ENCODE measurements at places on chromosomes 1 and 21.

GRCh38 chr1:199510314-199510713 lies 517.2 kb upstream of the NR5A2 start:
- no peak for DNase-seq

- DNase-seq: no peak
Observed at GRCh38 chr1:234315091-234315541, 58.1 kb upstream of the COA6 start.

DNA sequence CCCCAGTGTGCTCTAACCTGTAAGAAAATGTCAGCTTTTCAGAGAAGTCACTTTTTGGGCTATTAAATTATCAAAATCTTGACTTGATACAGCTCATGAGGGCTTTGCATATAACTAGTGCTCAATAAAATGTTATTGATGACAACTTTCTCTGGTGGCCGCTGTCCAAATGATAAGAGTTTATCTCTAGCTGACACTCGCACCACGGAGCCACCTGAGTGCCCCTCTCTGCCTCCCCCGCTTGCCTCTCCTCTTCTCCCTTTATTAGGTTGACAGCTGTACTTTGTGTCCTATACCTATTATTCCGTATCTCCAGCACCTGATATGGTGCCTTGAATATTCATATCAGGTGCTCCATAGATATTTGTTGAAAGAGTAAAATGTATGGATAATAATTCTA lies 82.8 kb downstream of the PHTF1 start:
- no peak for DNase-seq

- DNase-seq: no peak
Observed at GRCh38 chr1:150309758-150310508, 11.4 kb upstream of the PRPF3 start.

- no peak for DNase-seq
Observed at GRCh38 chr1:188027613-188028012, 1198.9 kb downstream of the PLA2G4A start.

- no peak for DNase-seq
Observed at GRCh38 chr1:40362699-40363098, 10.8 kb upstream of the SMAP2 start.

DNA sequence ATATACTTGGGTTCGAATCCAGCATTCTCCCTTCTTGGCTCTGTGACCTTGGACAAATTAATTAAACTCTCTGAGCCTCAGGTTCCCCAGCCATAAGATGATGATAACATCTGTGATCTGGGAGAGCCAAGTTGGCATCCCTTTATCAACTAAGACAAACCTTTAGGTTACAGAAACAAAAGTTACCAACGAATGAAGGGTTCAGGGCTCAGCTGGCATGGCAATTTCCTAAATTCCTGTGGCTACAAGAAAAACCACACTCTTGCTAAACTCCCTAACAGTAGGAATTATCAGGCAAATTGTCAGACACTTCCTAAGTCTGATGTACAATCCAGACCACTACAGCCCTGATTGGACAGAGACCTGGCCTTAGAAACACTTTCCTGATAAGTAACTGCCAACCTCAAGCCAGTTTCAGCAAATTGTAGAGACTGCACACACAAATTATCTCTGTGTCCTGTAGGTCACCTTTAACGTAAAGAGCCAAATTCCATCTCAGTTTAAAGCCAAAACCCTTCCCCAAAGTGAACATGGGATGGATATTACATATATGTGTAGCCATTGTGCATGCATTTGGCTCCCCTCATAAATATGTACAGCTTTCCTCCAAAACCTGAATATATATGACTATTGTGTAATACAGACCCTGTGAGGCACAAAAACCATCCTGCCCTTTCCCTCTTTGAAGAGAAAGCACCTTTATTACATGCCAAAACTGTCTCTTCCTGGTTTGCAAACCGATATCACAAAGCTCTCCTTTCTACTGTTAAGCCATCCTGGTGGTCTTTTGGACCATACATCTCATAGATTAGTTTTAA lies 39.5 kb upstream of the EDARADD start:
- DNase-seq: no peak

DNA sequence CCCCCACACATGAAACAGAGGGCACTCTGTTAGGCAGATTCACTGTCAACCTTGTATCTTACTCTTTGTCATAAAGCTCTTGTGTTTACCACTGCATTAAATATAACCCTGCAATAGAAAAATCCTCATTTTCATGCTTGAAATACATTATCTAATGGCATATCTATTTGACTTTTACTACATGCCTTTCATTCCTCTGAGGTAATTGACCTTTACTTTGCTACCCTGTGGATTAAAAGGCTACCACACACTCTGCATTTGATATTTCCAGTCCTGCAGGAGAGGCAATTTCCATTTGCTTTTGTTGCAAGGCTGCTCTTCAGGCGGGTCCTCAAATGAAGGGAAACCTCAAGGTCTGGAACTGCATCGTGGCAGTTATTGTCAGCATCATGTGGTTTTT lies 238.0 kb downstream of the NTNG1 start:
- no peak for DNase-seq

DNA sequence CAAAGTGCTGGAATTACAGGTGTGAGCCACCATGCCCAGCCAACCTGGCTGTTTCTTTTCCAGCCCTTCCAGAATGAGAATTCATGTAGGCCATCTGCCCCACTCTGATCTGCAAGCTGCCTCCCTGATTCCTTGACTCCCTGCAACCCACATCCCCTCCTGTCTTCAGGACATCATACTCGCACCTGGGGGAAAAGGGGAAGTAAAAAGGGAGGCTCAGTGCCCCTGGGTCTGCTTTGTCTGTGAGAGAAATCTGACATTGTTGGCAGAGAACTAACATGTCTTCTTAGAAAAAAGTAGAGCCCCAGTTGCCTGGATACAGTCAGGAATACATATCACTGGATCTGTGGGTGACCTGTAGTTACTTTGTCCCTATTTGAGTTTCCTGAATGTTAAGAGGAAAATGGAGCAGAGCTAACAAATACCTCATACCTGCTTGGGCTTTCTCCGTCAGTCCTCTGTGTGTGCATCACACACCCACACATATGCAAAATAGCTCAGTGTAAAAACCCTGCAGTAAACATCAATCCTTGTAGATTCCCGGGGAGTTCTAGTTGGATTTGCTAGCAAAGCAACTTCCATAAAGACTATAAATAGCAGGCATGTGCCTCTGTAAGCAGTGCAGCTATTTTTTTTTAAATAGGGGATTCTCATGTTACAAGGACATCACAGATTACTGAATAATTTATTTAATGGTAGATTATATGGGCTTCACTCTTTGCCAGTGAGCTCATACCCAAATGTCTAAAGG lies 62.9 kb downstream of the TEX35 start:
- DNase-seq: no peak

DNA sequence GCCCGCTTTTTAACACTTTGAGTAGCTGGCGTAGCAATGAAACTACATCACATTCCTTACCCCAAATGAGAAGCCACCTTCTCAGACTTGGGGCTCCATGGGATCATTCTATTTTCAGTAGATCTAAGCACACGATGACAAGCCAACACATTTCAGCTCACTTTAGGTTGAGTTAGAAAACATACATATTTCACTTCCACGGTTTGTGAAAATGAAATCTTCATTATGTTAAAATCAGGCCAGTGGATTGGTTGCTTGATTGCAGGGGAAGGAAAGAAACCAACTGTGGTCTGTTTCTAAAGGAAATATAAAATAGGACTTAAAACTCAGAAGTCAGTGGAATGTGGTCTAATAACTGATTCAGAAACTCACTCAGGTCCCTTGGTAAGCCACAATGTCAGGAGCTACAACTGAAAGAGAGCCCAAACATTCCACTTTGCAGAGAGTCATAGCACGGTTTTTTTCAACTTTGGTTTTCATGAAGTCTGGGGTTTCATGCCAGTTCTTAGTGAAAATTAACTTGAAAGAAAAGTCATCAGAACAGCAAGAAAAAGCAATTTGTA lies 82.3 kb upstream of the TIAM1 start:
- no peak for DNase-seq

GRCh38 chr1:232924874-232925273 lies 25.5 kb upstream of the NTPCR start:
- no peak for DNase-seq

DNA sequence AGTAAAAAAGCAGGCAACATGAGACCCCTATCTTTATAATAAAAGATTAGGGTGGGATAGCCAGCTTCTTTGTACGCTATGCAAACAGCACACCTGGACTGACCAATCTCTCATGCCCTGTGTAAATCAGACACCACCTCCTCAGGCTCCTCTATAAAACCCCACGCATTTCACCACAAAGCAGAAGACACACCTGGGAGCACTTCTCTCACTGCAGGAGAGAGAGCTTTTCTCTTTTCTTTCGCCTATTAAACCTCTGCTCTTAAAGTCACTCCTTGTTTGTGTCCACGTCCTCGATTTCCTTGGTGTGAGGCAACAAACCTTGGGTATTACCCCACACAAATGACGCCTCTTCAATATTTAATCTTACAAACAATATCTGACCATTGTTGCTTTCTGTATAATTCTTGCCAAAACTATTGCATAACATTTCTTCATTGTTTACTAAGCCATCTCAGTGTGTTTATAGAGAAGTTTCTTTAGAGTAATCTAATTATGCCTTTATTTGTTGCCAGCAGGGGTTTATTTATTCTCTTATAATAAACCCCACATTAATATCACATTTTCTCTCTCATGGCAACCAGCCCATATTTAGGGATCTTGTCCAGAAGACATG lies 31.6 kb upstream of the NUF2 start:
- DNase-seq: no peak

GRCh38 chr21:29419422-29419821 lies 120.7 kb downstream of the BACH1 start:
- no peak for DNase-seq

DNA sequence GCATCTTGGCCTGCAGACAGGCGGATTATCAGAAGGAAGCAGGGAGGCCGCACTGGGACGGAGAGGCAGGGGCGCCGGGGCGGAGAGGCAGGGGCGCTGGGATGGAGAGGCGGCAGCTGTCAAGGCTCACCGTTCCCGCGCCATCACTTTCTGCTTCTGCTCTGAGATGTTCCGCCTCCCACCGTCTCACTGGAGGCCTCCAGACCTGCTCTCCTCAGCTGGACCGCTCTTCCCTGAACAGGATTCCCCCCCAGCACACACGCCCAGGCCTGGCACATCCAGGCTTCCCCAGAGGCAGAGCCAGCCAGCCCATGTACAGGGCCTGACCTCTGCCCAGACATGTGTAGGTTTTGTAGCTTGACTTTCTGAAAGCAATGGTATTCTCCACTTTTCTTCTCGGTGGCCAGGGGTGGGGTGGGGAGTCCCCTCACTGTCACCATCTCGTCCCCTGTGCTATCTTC lies 84.1 kb downstream of the RIPK4 start:
- no peak for DNase-seq

DNA sequence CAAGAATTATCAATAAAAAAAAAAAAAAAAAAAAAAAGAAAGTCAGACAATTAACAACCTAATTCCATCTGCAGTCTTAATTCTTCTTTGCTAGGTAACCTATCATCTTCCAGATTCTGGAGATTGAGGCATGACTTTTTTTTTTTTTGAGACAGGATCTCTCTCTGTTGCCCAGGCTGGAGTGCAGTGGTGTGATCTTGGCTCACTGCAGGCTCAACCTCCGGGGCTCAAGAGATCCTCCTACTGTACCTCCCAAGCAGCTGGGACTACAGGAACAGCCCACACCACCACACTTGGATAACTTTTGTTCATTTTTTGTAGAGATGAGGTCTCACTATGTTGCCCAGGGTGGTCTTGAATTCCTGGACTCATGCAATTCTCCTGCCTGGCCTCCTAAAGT lies 4.6 kb upstream of the RAD54L start:
- DNase-seq: no peak

DNA sequence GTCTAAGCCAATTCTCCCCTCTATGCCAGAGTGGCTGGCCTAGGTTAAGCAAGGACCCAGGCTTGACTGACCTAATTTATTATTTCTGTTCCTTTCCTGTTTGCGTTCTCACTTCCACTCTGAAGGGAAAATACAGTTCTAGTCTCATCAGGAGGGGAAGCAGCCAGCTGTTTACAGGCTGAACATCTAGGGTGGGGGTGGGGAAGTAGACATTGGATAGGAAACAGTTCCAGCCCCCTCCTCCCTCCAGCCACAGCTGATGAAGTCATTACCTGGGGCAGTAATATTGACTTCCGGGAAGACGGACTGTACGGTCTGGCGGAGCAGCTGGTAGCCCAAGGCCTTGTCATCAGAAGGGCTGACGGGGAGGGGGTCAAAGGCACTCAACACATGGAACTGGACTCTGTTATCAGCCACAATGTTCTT lies 17.6 kb downstream of the PM20D1 start:
- DNase-seq: no peak

DNA sequence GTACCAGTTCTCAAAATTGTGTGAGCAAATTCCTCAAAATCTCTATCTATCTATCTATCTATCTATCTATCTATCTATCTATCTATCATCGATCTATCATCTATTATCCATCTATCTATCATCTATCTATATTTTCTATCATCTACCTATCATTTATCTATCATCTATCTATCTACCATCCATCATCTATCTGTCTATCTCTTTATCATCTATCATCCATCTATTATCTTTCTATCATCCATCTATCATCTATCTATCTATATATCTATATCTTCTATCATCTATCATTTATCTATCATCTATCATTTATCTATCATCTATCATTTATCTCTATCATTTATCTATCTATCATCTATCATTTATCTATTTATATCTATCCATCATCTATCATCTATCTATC lies 364.7 kb upstream of the GREM2 start:
- DNase-seq: no peak

DNA sequence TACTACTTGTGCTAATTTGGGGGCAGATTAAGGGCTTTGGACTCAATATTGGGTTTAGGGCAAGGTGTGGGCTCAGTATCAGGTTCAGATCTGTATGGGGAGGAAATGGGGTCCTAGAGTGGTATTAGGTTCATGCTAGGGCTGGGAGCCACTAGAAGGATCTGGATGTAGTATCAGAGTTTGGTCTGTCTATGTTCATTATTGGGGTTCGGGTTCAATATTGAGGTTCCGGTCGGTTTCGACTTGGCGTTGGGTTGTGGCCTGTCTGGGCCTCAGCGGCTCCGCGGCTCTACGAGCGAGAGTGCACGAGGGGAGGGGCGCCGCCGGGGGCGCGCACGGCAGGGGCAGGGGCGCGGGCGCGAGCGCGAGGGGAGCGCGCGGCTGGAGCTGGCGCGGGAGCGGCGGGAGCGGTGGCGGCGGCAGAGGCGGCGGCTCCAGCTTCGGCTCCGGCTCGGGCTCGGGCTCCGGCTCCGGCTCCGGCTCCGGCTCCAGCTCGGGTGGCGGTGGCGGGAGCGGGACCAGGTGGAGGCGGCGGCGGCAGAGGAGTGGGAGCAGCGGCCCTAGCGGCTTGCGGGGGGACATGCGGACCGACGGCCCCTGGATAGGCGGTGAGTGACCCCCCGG lies at the start of gene PTPRF:
TSS of gene PTPRF (plus strand) at position 401 of the 624 bp plus-strand sequence. CDS start 14,193 bp downstream, outside the sequence.
- peak; percentile 68 for DNase-seq

- DNase-seq: no peak
Observed at GRCh38 chr21:30033441-30033840, 93.6 kb upstream of the GRIK1 start.

- no peak for DNase-seq
Observed at GRCh38 chr1:3471356-3472087, 17.1 kb downstream of the ARHGEF16 start.

DNA sequence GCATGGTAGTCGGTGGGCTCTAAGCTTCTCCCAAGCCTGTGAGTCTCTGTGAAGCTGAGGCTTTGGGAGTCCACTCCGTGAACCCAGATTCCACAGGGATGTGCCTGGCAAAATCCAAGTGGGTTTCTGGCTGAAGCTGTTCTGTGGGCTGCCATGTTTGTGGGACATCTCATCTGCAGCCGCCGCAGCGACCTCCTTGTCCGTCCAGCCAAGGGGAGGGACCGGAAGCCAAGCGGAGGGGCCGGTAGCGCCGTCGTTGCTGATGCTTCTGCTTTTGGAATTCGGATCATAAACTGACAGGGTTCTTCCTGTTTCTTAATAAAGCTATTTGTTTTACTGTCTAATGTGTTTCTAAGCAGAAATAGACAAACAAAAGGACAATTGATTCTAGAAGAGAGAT lies 13.3 kb downstream of the KIF26B start:
- peak; percentile 41 for DNase-seq

All from chondrocyte (in vitro differentiated cells).